ENCODE measurements at places on chromosomes 7 and 10.

DNA sequence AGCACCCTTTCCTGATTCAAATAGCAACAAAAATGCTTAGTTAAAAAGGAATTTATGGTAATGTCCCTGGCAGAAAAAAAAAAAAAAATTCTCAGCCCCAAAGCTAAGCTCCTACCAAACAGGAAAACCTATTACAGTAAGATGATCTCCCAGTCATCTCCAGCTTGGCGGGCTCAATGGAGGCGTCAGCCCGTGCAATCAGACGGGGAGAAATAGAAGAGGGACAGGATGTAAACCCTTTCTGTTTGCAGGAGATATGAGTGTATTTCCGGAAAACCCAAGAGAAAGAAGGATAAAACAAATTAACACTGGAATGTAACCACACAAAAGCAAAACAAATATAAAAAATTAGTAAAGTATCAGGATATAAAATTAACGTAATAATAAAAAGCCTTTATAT, 242.8 kb downstream of the TCERG1L start:
- DNase-seq = no peak

- no peak for DNase-seq
Observed at GRCh38 chr7:149027055-149027454, 1.2 kb downstream of the PDIA4 start.

- DNase-seq = no peak
Observed at GRCh38 chr7:44148166-44148565, 7.0 kb upstream of the MYL7 start.

DNA sequence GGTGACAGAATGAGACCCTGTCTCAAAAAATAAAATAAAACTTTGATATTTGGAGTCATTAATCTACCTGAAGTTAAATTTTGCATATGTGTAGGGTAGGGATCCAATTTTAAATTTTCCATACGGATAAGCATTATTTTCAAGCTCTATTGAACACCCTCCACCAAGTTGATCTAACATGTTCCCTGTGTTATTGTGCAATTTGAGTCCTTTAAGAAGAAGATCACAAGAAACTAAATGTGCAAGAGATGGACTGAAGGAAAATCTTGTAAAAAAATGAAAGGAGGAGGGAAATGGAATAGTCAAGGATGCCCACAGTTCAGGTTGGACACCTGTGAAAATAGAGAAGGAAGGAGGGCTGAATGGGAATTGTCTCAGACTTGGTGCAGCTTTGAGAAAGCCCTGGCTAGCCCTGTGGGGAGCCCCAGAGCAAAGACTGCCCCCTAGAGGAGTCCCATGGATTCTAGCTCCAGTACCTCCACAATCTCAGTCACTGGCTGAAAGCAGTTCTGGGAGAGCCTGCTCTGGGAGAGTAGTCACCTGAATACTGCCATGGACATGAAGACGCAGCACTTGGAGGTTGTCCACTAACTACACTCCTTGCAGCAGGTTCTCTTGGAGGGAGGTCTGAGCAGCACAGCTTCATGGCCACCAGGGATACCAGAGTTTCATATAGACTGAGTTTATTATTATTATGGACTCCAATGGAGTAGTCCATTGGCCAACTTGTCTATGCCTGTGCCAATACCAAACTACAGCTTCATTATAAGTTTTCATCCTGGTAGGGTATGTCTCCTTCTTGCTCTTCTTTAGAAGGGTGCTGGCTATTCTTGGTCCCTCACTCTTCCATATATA, 5.7 kb upstream of the TIAL1 start:
- DNase-seq = peak; percentile 11

DNA sequence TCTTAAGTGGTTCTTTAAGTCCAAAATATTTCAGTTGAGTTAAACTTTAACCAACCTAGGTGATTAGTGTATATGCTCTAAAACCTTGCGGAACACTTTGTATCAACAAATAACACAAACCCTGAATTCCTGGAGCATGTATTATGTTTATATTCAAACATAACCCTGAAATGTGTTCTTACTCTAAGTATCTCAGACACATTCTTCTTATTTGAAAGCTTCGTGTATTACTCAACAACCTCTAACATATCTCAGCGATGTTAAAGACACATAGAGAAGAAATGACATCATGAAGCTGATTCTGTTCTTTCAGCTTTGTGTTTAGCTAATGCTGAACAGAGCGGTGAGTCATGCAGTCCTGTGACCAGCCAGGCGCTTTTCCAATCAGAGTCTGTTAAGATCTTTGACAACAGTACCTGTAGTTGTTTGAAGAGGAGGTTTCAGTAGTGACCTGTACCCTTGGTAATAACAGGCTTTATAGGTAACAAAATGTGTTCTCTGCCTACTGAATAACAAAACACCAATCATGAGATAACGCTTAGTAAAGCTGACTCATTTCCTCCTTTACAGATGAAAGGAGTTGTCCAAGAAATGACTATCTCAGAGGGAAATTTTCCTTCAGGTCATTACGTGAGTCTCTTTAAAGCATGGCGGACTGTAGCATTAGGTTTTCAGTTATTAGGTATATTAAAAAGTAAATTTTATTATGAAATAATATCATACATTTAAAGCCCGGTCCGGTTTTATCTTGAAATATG, 67.3 kb upstream of the KLF6 start:
- peak; percentile 97 for DNase-seq

- peak; percentile 88 for DNase-seq
Observed at GRCh38 chr7:42350801-42351200, 113.8 kb upstream of the GLI3 start.

DNA sequence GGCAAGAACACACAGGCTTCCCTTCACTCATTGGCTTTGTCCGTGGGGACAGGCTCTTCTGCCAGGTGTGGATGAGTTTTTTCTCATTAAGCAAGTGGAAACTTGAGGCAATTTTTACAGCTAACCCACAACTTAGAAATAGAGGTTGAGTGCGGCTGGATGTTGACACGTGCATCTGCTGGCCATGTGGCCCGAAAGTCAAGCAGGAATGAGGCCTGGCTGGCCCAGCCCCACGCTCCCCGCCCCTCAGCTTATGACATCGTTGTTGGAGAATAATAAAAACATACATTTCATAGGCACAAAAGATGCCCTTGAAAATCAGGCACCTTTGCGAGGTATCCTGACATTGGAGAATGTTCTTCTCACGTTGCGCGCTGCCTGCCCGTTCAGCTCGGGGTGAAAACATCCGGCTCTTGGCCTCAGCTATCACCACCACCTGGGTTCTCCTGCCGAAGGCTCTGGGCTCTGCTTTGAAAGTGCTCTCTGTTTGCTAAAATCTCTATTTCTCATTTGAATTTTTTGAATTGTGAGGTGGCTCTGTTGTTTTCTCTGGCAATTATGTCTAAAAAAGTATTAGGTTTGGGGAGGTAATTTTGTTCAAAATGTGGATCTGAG, 310.7 kb downstream of the WDR37 start:
- no peak for DNase-seq

- DNase-seq = no peak
Observed at GRCh38 chr7:157658851-157659412, 322.1 kb downstream of the DNAJB6 start.

DNA sequence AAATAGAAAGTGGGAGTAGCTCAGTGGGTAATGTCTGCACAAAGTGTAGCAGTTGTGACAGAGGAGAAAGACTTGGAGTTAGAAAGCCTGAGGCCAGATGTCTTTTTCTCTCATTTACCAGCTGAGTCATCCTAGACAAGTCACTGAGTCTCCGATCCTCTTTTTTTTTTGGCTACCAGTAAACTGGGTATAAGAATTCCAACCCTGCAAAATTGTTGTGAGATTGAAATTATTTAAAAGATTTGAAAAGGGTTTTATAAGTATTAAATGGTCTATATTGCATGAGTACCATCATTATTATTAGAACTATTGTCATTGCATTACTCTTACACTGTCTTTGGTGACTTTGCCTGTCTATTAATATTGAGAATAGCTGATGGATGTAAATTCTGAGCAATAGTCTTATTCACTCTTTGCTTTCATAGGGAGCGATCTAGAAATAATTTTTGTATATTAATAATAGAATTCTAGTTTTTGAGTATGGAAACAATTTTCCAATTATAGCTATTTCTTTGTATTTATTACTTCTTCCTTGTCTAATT, 74.0 kb downstream of the ARID5B start:
- DNase-seq = peak; percentile 80
